ENCODE measurements at places on chromosomes 2 and 18.

DNA sequence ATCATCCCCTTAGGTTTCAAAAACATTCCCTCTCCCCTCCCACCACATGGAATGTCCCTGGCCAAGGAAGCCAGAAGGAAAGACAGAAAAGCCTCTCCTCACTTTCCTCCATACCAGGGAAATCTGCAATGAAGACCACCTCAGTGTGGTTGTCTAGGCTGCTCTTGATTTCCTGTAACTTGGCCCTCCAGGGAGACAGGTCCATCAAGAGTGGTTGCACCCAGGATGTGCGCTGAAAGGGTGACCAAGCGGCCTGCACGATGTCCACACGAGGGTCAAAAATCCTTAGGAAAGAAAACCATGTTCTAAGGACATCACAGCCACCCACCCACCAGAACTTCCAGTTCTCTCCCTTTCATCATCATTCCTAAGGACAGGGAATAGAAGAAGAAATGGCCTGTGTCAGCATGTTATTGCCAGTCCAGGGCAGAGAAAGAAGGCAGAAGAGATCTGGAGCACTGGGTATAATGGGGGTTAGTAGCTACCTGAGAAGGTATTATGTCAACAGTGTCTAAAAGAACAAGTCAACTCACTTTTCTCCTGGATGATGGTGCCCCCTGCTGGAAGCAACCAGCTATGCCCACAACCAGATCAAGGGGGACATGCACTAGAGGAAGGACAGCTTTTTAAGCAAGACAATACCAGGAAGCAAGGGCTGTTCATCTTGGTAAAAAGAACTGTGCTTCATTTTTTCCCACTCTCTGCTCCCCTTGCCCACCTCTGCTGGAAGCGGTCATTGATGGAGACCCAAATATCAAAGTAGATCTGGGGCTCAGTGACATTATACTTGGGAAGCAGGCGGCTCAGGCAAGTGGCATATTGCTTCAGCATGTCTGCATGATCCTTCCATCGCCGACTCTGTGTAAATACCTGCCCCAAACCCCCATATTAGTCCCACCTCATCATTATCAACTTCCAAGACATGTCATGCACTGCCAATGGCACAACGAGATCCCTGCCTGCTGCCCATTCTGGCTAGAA lies 9.3 kb downstream of the GGCX start:
- no peak overlapping the region for H3K27ac ChIP-seq
- DNase-seq, result no peak
- H3K4me3 ChIP-seq, result no peak overlapping the region
- H3K27me3 ChIP-seq, result no peaks in the 10 kb centered on the region

- no peak overlapping the region for H3K27ac ChIP-seq
- no peak for DNase-seq
- H3K27me3 ChIP-seq, result no peaks in the 10 kb centered on the region
- no peaks in the 10 kb centered on the region for H3K36me3 ChIP-seq
- H3K4me3 ChIP-seq, result no peak overlapping the region
- no peaks in the 10 kb centered on the region for H3K4me1 ChIP-seq
These were observed 21.4 kb upstream of the MGAT5 start for GRCh38 chr2:134232461-134232860.

- no peak for DNase-seq
- H3K4me3 ChIP-seq, result no peak overlapping the region
- no peaks in the 10 kb centered on the region for H3K36me3 ChIP-seq
- no peaks in the 10 kb centered on the region for H3K27me3 ChIP-seq
These were observed 48.4 kb downstream of the NPPC start for GRCh38 chr2:231877533-231878456.

DNA sequence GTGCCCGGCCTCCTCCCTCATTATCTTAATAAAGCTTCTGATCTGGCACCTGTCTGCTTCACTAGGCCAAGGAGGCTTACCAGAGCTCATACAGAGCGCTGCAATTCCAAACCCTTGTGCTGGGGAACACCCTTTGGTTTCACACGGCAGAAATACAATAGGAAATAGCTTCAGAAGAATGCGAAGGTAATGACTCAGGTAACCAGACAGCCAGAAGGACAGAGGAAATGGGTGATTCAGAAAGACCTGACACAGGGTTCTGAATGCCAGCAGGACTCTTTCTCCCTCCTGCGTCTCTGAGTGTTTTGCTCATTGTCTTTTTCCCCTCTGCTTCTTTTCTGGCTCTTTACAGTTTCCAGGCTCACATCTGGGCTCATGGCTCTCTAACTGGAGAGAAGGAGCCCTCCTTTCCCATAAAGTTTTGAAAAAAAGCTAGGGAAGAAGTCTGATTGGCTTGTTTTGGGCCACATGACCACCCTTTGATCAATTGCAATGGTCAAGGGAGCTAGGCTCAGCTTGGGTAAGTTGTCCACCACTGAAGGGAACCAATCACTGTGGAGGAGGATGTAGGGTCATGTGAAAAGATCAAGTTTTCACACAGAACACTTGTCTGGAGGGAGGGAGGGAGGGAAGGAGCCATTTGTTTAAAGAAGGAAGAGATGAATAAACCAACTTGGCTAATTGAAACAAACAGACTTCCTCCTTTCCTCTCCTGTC lies 90.5 kb upstream of the UPP2 start:
- H3K4me1 ChIP-seq, result no peaks in the 10 kb centered on the region
- H3K27ac ChIP-seq, result no peak overlapping the region
- no peak overlapping the region for H3K4me3 ChIP-seq
- no peak for DNase-seq
- no peaks in the 10 kb centered on the region for H3K27me3 ChIP-seq
- H3K36me3 ChIP-seq, result no peaks in the 10 kb centered on the region

DNA sequence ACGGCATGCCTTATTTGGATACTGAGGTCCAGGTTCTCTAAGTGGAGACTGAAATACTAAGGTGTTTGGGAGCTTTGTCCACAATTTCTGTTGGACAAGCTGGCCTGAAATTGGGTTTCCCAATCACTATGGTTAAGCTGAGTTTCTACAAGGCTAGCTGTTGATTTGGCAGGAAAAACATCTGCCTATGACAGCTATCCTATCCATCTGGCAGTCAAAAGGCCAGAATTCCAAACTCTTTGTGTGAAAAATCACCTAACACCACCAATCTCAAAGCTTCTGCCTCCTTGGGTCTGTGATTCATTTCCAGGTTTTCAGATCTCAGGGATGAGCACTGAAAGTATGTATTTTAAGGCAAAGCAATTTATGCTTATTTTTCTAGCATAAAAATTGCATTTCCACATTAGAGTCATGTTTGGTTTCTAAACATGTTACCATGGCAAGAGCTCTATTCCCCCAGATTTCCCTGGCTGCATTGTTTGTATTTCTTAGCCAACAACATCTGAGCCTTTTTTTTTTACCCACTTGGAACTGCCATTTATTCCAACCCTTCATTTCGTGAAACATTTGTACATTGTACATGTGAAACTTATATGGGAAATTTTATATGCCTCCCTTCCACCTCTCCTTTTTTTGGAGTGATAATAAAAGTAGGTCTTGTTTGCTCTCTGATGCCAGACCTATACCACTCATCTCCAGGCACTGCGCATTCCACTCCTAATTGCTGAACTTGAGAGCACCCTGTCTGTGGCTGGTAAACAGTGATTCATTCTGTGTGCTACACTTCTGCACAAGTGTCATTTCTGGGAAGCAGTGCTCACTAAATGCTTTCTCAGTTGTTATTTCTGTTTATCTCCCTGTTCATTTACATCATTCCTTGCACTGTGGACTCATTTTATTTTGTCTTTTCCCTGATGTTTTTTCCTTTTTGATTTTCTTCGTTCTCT lies 15.9 kb upstream of the CCDC85A start:
- no peak overlapping the region for H3K27ac ChIP-seq
- H3K27me3 ChIP-seq, result no peaks in the 10 kb centered on the region
- H3K36me3 ChIP-seq, result no peaks in the 10 kb centered on the region

GRCh38 chr2:215985257-215985656 lies 28.1 kb downstream of the MREG start:
- no peak overlapping the region for H3K4me3 ChIP-seq
- H3K27me3 ChIP-seq, result no peaks in the 10 kb centered on the region
- DNase-seq, result no peak
- H3K36me3 ChIP-seq, result no peaks in the 10 kb centered on the region
